Stimulated activated CD8-positive, alpha-beta memory T cell treated with anti-CD3 and anti-CD28 coated beads, Interleukin-7, amount 100 ng/mL, for 4 hours (primary cell): ENCODE measurements at places on chromosomes 1 and 21.
A peak's percentile ranks its signal among the peaks of the same experiment; 100 is the strongest.

- no peak for DNase-seq
Measured at GRCh38 chr1:172286629-172287076, 133.8 kb upstream of the C1orf105 start.

DNA sequence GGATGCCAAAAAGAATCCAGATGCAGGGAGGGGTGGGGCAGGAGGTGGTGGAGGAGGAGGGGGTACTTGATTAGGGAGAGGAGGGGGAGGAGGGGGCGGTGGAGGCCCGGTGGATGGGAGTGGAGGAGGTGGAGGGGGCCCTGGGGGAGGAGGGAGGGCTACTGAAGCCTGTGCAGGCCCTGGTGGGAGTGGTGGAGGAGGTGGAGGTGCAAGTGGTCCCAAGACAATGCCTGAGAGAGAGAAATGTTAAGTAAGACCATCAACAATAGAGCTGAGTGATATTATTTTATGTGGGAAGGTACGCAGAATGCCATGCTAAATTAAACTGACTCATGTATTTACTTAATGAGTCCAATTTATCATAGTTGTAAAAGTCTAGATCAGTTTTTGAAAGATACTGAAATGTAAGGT lies 86.8 kb upstream of the LBR start:
- no peak for DNase-seq

DNA sequence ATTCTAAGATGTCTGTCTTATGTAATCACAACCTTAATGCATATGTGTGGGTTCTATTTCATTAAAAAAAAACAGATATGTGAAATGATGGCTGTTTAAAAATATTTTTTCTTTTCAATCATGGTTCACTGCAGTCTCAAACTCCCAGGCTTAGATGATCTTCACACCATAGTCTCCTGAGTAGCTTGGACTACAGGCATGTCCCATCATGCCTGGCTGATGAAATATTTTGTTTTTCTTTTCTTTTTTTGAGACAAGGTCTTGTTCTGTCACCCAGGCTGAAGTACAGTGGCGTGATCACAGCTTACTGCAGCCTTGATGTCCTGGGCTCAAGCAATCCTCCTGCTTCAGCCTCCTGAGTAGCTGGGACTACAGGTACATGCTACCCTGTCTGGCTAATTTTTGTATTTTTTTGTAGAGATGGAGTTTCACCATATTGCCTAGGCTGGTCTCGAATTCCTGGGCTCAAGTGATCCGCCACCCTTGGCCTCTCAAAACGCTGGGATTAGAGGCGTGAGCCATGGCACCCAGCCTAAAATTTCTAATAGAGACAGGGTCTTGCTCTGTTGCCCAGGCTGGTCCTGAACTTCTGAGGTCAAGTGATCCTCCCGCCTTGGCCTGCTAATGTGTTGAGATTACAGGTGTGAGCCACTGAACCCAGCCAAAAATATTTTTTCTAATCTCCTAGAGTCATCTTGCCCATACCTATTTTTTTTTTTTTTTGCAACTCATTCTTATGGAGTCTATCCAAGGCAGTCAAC lies 67.6 kb downstream of the GIPC2 start:
- DNase-seq, result no peak

DNA sequence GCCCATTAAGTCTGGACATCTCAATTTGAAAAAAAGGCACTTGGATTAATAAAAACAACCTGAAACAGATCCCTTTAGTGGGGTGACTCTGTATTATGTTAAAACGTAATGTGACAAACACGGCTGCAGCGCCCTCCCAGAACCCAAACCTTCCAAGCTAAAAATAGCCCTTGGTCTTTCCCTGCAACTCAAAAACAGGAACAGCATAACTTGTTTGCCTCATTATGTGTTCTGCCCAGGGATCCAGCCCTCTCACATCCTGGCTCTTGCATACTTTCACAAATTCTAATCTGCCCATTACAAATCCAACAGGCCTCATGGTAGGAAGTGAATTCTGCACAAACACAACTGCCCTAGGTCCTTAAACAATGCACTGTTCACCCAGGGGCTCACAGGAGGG lies 94.7 kb upstream of the GADD45A start:
- DNase-seq, result no peak

- no peak for DNase-seq
Measured at GRCh38 chr1:112769611-112770010, 54.5 kb upstream of the PPM1J start.

- no peak for DNase-seq
Measured at GRCh38 chr1:163083690-163084089, 14.5 kb downstream of the RGS4 start.

DNA sequence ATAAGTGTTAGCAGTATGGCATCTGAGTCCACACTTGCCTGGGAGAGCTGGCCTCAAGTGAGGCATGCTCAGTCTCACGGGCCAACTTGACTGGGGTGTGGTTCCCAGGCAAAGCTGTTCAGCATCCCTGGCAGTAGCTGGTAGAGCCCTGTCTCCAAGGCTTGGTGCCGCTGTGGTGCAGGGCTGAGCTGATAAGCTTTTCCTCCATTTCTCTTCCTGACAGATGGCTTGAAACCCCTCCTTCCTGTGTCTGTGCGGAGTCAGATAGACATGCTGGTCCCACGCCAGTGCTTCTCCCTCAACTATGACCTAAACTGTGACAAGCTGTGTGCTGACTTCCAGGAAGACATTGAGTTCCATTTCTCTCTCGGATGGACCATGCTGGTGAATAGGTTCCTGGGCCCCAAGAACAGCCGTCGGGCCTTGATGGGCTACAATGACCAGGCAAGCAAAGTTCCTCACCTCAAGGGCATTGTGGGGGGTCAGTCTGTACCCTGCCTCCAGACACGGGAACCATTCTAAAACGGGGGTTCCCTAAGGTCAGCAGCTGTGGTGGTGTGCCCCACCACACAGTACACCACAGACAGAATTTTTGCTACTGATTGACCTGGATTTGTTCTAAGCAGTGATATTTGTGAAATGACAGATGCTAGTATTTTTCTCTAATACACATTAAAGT lies 13.7 kb upstream of the MIIP start:
- DNase-seq, result no peak

GRCh38 chr1:213779228-213779627 lies 208.5 kb upstream of the PROX1 start:
- DNase-seq, result no peak

GRCh38 chr21:27257908-27258556 lies 291.1 kb upstream of the ADAMTS5 start:
- no peak for DNase-seq

DNA sequence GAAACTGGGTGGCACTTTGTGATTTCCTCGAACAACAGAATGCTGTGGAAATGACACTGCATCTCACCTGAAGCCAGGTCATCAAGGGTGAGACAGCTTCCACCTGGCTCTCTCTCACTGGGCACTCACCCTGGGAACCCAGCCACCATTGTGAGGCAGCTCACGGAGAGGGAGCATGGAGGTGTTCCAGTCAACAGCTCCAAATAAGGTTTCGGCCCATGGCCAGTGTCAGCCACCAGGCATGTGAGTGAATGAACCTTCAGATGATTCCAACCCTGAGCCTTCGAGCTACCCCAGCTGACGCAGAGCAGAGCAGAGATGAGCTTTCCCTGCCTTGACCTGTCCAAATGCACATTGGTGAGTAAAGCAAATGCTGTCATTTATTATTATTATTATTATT lies 58.1 kb downstream of the SYDE2 start:
- DNase-seq, result no peak

DNA sequence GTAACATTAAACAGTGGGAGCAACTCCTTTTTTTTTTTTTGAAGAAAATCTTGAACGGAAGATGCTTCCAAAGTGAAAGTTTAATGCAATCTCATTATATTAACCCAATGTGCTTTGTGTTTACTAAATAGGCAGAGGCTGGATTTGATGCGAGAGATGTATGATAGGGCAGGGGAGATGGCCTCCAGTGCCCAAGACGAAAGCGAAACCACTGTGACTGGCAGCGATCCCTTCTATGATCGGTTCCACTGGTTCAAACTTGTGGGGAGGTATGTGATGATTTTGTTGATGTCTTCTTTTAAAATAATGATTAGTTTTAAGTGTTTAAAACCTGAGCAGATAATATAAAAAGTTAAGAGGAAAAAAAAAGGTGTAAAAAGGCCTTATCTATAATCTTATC lies 74.2 kb upstream of the PGD start:
- DNase-seq, result no peak

- no peak for DNase-seq
Measured at GRCh38 chr1:222084048-222084447, 342.2 kb upstream of the DUSP10 start.

DNA sequence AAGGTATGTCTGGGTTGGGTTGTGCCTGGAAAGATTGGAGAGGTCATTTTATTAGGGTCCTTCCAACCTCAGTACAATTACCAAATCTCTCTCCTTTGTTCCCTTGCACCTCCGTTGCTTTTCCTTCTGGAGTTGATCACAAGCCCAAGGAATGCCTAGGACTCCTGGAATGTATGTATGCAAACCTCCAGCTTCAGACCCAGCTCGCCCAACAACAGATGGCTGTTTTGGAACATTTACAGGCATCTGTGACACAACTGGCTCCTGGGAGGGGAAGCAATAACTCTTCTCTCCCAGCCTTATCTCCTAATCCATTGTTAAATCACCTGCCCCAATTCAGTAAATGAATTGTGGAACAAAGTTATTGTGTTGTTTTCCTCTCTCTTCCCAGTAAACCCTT lies 8.3 kb downstream of the TSACC start:
- DNase-seq, result no peak

DNA sequence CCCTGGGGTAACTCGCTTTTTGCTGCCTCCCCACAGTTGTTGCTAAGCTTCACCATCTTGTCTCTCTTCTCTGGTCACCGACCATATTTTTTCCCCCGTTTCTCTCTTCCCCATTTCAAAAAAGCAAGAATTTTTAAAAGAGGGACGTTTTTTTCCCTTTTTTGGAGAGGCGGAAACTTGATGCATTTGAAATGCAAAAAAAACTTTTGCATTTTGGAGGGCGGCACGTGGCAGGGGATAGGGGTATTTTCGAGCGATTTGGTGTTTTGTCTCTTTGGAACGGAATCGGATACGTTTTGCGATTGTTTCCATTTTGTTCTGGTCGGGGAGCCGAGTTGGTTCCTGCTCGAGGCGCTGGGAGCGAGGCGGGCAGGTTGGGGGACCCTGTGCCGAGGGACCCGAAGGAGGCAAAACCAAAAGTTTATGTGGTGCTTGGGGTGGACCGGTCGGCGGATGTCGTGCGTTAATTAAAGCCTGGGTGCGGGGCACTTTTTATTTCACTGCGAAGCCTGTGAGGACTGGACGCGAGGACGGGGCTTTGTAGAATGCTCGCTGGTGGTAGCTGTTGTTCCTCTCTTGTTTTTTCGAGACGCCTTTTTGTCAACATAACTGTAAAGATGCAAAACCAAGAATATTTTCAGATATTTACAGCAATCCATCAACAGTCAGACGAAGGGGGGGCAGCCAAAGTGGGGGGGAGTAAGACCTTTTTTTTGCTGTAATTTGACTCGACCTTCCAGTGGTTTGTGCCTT lies 884 bp downstream of the H3-3A start:
- peak; percentile 24 for DNase-seq

- DNase-seq, result no peak
Measured at GRCh38 chr1:53015508-53015860, 46.5 kb upstream of the PODN start.

- DNase-seq, result no peak
Measured at GRCh38 chr1:171431994-171432393, 53.3 kb upstream of the PRRC2C start.

- no peak for DNase-seq
Measured at GRCh38 chr1:94616506-94616905, 74.9 kb upstream of the F3 start.

DNA sequence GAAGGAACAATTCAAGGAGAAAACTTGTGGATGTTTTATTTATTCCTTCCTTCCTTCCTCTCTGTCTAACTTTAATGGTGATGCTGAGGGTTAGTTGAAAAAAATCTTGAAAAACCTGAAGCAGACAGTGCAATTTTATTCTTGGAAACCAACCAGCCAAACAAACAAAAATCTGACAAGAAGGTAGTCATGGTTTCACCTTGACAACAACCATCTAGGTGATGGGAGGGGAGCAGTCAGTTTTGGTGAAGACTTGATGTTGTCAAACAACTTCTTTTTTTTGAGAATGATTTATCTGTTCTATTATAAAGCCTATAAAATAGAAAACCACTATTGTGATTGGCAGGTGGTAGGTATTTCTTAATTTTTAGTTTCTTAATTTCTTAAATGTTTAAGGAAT lies 92.4 kb upstream of the GPR88 start:
- DNase-seq, result no peak

GRCh38 chr1:70922196-70922595 lies 125.4 kb downstream of the PTGER3 start:
- no peak for DNase-seq

GRCh38 chr1:50982611-50983010 lies 12.6 kb downstream of the CDKN2C start:
- no peak for DNase-seq

DNA sequence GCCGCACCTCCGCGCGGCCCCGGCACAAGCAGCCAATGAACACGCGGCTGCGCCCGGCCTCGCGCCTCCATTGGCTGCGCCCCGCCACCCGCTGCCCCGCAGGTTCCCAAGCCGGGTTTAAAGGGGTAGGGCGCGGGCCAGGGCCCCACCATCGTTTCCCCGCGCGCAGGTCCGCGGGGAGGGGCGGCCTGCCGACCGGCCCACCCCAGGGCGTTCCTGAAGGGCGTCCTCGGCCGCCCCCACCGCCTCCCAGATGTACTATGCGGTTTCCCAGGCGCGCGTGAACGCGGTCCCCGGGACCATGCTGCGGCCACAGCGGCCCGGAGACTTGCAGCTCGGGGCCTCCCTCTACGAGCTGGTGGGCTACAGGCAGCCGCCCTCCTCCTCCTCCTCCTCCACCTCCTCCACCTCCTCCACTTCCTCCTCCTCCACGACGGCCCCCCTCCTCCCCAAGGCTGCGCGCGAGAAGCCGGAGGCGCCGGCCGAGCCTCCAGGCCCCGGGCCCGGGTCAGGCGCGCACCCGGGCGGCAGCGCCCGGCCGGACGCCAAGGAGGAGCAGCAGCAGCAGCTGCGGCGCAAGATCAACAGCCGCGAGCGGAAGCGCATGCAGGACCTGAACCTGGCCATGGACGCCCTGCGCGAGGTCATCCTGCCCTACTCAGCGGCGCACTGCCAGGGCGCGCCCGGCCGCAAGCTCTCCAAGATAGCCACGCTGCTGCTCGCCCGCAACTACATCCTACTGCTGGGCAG lies at the start of gene OLIG1:
OLIG1 (plus strand) TSS at position 148 of the 750 bp plus-strand sequence; CDS start at position 254, 106 bp downstream.
- DNase-seq, result no peak

- no peak for DNase-seq
Measured at GRCh38 chr21:45916011-45916840, 65.3 kb upstream of the COL6A1 start.

DNA sequence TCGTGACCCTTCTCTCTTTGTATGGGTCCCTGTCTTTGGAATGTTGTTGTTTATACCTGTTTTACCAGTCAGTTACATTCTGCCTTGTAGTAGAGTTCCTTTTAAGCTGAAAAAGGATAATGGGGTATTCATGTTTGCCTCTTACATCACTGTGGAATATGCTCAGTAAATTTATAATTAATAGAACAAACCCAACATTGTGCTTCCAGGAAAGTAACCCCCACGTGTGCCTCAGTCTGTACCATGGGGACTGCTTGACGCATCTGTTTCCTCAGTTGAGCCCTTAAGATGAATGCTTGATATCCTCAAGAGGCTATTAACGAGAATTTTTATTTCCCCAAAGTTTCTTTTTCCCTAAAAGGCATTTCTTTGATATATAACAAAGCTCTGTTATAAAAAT lies 73.4 kb downstream of the ST6GALNAC3 start:
- no peak for DNase-seq

- no peak for DNase-seq
Measured at GRCh38 chr21:44649521-44650100, 3.4 kb downstream of the KRTAP10-11 start.
